NCI-H69 (cell line): ENCODE measurements at places on chromosomes 3 and 15.

- no peak for DNase-seq
Observed at GRCh38 chr3:52144796-52145735, 9.2 kb downstream of the POC1A start.

DNA sequence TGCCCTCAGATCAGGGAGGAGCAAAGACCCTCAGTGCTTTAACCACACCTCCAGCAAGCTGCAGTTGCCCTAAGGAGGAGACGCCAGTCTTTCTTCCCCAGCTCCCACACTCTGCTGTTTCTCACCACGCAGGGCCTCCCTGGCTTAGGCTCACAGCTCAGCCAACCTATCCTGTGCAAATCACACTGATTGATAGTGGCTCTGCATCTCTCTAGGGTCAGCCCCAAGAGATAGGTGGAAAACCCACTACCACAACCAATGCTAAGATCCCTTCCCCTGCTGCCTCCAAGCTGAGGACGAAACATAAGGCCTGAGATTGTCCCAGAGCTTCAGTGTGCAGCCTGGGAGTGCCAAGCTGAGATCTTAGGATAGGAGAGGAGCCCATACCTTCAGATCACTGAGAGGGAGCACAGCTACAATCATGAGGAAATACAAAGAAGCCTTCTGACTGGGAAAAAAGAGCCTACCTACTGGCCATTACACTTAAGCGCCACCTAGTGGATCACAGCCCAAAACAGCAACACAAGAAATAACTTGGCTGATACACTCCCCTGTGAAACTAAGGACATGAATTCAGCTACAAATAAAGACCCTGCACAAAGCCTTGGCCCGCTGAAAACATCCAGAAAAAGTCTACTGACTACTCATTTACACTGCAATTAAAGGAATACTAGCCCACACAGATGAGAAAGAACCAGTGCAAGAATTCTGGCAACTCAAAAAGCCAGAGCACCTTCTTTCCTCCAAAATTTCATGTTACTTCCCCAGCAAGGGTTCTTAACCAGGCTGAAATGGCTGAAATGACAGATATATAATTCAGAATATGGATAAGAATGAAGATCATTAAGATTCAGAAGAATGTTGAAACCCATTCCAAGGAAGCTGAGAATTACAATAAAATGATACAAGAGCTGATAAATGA lies 271.5 kb upstream of the DCBLD2 start:
- DNase-seq, result peak; percentile 33

- DNase-seq, result no peak
Observed at GRCh38 chr3:172042136-172042662, 2.8 kb downstream of the FNDC3B start.

DNA sequence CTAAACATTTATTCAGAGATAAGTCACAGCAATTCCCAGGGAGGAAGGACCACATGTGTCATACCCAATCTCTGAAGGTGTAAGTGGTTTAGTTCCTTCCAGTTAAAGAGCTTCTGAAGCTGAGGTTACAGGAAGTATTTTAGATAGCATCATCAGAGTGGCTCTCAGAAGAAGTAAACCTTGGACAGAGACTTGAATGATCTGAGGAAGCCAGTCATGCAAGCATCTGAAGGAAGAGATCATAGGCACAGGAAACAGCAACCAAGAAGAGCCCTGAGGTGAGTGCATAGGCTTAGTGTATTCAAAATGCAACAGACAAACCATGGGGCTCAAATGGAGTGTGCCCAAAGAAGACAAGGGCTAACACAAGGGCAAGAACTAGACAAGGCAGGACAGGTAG lies 210.3 kb downstream of the ULK4 start:
- DNase-seq, result no peak

- no peak for DNase-seq
Observed at GRCh38 chr15:29511663-29512062, 242.0 kb upstream of the NSMCE3 start.

- DNase-seq, result no peak
Observed at GRCh38 chr3:189911001-189911400, 209.7 kb downstream of the P3H2 start.

- DNase-seq, result no peak
Observed at GRCh38 chr15:75339531-75340240, 3.8 kb downstream of the COMMD4 start.
